Mesendoderm (in vitro differentiated cells): ENCODE measurements at places on chromosomes 1 and 21.

- no peak for DNase-seq
These were observed 1.8 kb upstream of the KIAA2013 start for GRCh38 chr1:11927866-11928592.

GRCh38 chr1:80593197-80593596, 1207.5 kb upstream of the ADGRL2 start:
- no peak for DNase-seq

DNA sequence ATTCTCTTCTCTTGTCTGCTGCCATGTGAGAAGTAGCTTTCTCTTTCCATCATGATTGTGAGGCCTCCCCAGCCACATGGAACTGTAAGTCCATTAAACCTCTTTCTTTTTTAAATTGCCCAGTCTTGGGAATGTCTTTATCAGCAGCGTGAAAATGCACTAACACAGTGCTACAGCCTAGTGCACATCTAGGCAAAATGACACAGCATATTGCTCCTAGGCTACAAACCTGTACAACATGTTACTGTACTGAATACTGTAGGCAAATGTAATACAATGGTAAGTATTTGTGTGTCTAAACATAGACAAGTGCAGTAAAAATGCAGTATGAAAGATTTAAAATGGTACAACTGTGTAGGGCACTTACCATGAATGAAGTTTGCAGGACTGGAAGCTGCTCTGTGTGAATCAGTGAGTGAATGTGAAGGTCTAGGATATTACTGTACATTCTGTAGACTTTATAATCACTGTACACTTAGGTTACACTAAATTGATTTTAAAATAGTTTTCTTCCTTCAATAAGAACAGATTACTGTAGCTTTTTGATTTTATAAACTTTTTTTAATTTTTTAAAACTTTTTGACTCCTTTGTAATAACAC, 69.4 kb downstream of the RGS21 start:
- no peak for DNase-seq

GRCh38 chr1:7948960-7949359, 8.3 kb upstream of the TNFRSF9 start:
- DNase-seq: peak; percentile 26

GRCh38 chr1:22613951-22614350, 22.5 kb upstream of the C1QA start:
- DNase-seq: no peak

DNA sequence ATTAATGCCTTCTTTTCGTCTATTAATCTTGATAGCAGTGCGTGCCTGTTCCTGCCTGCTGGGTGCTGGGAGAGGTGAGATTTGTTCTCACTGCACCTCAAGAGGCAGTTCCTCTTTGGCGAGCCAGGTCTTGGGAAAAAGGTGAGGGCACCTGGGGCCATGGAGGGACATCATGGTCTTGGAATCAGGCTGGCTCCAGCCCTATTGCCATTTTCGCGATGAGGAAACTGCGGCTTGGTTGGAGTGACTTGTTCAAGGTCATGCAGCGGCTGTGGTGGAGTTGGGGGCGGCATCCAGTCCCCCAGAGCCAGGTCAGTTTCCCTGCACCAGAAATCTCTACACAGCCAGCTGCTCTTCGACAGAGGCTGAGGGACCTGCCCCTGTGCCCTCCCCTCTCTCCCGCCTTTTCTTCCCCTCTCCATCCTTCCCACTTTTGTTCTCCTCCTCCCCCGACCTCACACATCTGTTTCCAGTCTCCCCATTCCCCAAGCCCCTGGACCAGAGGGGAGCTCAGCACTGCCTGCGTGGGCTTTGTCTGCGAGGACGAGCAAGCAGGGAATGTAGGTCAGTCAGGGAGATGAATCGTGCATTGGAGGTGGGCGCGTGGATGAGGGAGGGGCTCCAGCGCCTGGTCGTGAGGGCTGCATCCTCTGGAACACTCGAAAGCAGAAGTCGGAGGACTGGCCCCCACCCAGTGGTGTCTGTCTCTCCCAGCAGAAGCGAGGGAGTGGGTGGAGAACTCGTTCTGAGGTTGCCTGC, 135.1 kb downstream of the ACTL8 start:
- no peak for DNase-seq

DNA sequence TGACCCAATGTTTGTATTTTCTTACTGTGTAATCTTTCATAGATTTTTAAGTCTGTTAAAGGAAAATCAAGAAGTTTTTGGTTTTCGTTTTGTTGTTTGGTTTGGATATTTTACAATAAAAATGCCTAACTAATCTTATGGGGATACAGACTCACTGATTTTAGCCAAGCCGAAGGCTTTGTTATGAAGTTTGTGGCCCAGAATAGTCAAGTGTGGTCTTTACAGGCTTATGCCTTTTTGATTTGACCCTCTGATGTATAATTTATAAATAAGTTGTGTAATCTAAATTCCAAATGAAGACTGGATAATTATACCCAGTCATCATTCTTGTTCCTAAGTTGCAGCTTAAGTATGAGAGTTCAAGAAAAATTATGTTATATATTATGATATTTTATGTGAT, 739.3 kb downstream of the ADGRL2 start:
- no peak for DNase-seq

GRCh38 chr1:243230914-243231313, 24.2 kb downstream of the CEP170 start:
- DNase-seq: peak; percentile 53

GRCh38 chr1:63615768-63616420, 22.7 kb downstream of the PGM1 start:
- peak; percentile 80 for DNase-seq

GRCh38 chr1:117231748-117232373, 21.1 kb upstream of the VTCN1 start:
- DNase-seq: no peak

DNA sequence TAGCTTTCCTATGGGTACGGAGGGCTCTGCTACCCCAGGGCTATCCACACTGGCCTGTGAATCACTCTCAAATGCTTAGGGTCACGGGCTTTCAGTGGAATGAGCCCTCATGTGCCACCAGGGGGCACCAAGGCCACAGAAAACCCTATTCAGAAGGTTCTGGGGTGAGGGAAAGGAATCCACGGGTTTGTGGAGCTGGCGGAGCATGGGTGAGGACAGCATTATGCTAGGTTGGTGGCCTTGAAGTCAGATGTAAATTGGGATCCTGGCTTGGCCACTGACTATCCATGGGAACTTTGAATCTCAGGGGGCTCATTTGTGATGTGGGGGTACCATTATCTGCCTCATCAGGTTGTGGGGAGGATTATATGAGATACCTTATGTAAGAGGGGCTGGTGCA, 5.1 kb upstream of the LAMTOR5 start:
- peak; percentile 91 for DNase-seq

DNA sequence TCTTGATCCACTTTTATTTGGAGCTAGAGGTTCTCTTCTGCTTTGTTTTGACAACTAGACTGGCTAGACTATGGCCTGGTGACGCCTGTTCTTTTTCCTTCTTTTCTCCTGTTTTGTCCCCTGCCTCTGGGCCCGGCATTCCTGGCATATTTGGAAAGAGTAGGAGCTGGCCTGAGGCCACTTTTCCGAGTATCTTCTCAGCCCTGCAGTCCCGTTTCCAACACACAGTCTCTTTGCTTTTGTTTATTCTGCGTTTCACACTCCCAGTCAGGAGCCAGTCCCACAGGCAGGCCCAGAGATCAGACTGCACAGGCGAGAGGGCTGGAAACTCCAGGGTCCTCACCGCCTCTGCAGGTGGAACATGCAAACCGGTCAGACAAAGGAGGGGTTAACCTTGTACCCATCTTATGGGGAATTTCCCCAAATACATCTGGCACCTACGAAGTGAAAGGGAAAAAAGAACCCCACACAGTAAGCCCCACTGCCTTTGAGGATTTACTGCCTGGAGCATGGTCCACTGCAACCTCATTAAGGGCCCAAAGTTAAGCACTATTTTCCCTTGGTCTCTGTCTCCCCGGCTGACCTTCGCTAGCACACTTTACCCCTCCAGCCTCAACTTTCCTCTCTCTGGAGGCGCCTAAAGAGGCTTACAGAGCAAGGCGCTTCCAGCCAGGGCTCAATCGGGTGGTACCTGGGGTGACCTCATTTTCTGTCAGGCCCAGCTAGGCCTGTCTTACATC, 141.1 kb downstream of the TOMM20 start:
- DNase-seq: peak; percentile 98
